H54 (cell line): ENCODE measurements at places on chromosomes 2 and 18.

- DNase-seq, result no peak
Observed at GRCh38 chr18:6057604-6058003, 162.3 kb upstream of the TMEM200C start.

DNA sequence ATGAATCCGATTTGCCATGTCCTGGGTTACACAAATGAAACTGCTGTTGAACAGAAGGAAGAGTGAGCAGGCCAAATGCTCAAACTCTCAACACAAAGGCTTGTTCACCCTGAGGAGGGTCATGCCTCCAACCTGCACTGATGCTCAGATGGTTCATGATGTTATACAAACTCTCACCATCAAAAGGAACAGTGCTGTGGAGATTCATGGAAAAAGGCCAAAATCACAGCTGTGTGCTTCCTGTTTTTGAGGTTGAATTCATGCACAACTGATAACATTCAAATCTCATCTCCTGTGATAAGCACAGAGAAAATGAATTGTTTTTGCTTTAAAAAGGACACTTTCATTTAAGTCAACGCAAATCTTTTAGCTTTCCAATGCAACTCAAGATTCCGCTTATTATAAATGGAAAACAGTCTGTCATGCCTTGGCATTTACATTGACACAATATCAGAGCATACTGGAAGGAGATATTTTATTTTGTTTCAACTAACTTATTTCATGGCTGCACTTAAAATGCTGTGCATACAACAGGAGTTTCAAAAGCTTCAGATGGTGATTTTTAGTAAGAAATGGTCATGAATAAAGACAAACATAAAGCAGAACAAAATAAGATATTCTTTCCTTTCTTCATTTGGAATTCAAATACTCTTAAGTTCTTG lies 22.2 kb upstream of the TTN start:
- no peak for DNase-seq

- DNase-seq, result no peak
Observed at GRCh38 chr18:59502274-59503175, 143.5 kb upstream of the LMAN1 start.

DNA sequence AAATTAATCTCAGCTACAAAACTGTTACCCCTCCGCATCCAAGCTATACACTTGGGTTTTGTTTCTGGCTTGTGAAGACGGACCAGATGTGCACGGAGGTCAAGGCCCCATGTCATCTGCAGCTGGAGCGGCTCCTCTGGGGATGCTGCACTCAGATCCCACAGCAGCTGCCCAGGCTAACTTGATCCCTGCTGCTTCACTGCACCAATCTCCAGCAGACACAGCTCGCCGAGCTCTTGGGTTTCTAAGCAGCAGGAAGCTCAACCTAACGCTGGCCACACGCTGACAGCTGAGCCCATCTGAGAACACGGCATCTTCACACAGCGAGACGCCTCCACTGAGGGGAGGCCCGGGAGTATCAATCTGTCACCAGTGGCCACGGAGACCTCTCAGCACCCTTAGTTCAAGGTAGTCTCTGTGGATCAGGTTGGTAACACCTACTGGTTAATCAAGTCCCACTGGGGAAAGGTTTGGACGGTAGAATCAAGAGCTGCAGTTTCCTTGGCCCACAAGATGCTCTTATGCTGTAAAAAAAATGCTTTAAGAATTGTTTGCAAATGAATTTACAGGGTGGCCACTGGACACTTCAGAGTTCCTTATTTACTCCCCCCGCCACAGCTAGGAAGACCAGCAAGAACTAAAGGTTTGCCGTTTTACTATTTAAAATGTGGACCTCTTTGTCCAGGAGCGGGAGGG lies 67.5 kb downstream of the EMILIN2 start:
- no peak for DNase-seq

DNA sequence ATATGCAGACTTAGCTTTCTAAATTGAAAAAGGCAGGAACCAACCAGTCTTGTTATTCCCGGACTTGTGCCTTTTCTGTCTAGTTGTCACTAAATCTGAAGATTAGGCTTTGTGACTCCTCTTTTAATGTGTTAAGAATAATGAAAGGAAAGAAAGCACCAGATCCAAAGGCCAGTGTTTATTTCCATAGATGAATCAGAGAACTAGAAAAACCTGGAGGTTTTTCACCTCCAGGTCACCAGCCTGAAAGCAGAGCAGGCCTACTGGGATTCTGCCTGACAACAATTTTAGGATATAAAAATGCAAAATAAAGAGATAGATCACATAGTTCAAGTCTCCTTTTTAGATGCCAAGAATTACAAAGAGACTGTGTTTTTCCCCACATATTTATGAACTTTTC lies 160.4 kb downstream of the GULP1 start:
- no peak for DNase-seq
